ENCODE measurements at places on chromosomes 16 and 17. TPM values are rescaled to one million over a fixed set of nuclear protein-coding genes. Genes with fewer than 3 reads are reported as not detected.
A peak's percentile ranks its signal among the peaks of the same experiment; 100 is the strongest.

The SAMD14 gene
- 2.1 TPM for polyA plus RNA-seq

The TPSG1 gene
- 3.3 TPM for polyA plus RNA-seq

The NXN gene
- polyA plus RNA-seq = 2.2 TPM

The MRPS7 gene
- polyA plus RNA-seq = 67.0 TPM

The SYT17 gene
- polyA plus RNA-seq = 1.8 TPM

The GPR179 gene
- 0.28 TPM for polyA plus RNA-seq

The PLEKHG4 gene
- polyA plus RNA-seq = 5.2 TPM

The WNT3 gene
- 2.9 TPM for polyA plus RNA-seq

The RRAD gene
- polyA plus RNA-seq = 10.9 TPM

GRCh38 chr16:78390092-78390491, 290.6 kb downstream of the WWOX start:
- H3K27me3 ChIP-seq = no peaks in the 10 kb centered on the region
- no peaks in the 10 kb centered on the region for H3K36me3 ChIP-seq
- no peak overlapping the region for H3K4me3 ChIP-seq
- no peak overlapping the region for H3K27ac ChIP-seq
- H3K4me1 ChIP-seq = no peaks in the 10 kb centered on the region

DNA sequence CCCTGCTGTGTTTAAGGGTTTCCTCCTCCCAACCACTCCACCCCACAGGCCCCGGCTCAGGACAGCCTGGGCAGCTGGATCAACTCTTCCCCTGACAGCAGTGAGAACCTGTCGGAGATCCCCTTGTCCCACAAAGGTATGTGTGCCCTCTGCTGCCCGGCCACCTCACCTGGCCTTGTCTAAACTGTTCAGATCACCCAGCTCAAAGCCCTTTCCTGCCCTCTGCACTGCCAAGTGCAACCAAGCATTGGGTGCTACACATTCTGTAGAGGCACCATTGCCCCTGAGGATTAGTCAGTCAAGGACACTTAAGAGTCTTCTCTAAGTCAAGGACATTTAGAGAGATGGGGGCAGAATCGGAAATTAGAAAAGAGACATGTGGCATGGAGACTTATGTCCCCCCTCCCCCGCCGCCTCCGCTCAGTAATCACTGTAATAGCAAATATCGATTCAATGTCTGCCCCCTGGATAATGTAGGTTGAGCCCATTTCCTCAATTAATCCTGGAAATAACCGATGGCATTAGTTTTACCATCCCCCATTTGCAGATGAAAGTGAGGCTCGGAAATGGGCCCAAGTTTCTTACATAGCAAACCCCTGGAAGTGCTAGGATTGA, 8.1 kb downstream of the BTBD17 start:
- no peak overlapping the region for H3K27ac ChIP-seq
- peaks cover 82% of the 10 kb centered on the region for H3K27me3 ChIP-seq
- no peaks in the 10 kb centered on the region for H3K4me1 ChIP-seq

DNA sequence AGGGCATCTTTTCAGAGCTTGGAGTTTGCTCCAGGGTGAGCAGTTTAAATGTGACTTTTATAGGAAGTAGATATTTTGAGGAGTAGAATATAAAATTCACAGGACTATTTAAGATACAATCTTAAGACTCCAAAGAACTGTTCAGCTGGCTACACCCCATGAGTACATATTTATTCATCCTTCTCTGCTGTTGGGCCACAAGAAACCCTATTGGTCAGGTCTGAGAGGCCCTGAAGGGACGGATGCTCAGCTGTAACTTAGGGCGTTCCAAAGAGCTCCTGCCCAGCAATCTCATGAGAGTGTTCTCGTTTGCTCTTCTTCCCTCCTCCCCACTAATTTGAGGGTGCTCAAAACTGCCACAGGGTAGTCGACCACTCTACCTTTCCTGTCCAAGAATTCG, 7.3 kb downstream of the ST6GALNAC2 start:
- no peak overlapping the region for H3K4me3 ChIP-seq
- no peaks in the 10 kb centered on the region for H3K4me1 ChIP-seq
- peaks cover 5% of the 10 kb centered on the region for H3K27me3 ChIP-seq
- H3K27ac ChIP-seq = no peak overlapping the region

GRCh38 chr17:82531431-82531881, 11.9 kb downstream of the FOXK2 start:
- peaks cover 9% of the 10 kb centered on the region for H3K4me1 ChIP-seq
- DNase-seq = no peak
- no peaks in the 10 kb centered on the region for H3K27me3 ChIP-seq
- no peaks in the 10 kb centered on the region for H3K36me3 ChIP-seq

GRCh38 chr17:31588034-31588433, 196.6 kb downstream of the RAB11FIP4 start:
- DNase-seq = no peak
- H3K27ac ChIP-seq = no peak overlapping the region
- no peaks in the 10 kb centered on the region for H3K27me3 ChIP-seq
- H3K4me3 ChIP-seq = no peak overlapping the region

DNA sequence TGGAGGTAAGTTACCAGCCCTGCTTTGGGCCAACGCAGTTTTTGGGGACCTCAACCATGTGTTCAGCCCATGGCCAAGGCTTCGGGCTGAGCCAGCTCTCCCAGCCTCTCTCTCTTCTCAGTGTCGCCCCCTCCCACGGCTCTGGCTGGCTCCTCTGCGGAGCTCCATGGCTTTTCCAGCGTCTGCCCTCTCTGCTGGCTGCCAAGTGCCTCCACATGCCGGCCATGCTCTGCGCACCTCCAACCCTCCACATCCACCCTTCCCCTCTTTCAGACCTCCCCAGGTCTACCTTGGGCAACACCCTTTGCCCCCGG, 23.2 kb downstream of the COTL1 start:
- H3K36me3 ChIP-seq = peaks cover under 1% of the 10 kb centered on the region
- peak overlapping the region; percentile 52 for H3K4me3 ChIP-seq
- DNase-seq = no peak
- peak overlapping the region; percentile 95 for H3K27ac ChIP-seq

GRCh38 chr16:58264007-58264406, 30.8 kb downstream of the PRSS54 start:
- H3K27me3 ChIP-seq = no peaks in the 10 kb centered on the region
- no peaks in the 10 kb centered on the region for H3K4me1 ChIP-seq
- H3K36me3 ChIP-seq = no peaks in the 10 kb centered on the region
- no peak for DNase-seq
- H3K4me3 ChIP-seq = no peak overlapping the region

DNA sequence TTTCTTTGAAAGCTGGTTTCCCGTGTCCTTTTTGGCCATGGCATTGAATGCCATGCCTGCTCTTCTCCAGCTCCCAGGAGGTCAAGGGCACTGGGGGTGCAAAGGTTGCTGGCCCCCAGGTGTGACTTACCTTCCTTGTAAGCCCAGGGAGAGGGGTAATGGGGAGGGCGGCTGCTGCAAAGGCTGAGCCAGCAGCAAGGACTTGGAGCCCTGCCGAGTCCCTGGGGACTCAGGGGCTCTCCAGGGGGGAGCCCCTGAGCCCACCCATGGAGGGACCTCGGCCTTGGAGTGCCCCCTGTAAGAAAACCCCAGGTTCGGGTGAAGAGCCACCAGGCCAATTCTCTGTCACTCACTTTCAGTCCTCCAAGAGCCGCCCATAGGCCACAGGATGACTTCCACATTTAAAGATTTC, 5.9 kb upstream of the CCL22 start:
- H3K27ac ChIP-seq = no peak overlapping the region
- peaks cover 5% of the 10 kb centered on the region for H3K27me3 ChIP-seq
- no peaks in the 10 kb centered on the region for H3K4me1 ChIP-seq
- H3K36me3 ChIP-seq = no peaks in the 10 kb centered on the region
- no peak for DNase-seq

- H3K27ac ChIP-seq = no peak overlapping the region
- H3K4me3 ChIP-seq = no peak overlapping the region
- no peaks in the 10 kb centered on the region for H3K36me3 ChIP-seq
- no peaks in the 10 kb centered on the region for H3K27me3 ChIP-seq
- no peak for DNase-seq
Observed at GRCh38 chr16:50007744-50008143, 17.3 kb upstream of the CNEP1R1 start.

DNA sequence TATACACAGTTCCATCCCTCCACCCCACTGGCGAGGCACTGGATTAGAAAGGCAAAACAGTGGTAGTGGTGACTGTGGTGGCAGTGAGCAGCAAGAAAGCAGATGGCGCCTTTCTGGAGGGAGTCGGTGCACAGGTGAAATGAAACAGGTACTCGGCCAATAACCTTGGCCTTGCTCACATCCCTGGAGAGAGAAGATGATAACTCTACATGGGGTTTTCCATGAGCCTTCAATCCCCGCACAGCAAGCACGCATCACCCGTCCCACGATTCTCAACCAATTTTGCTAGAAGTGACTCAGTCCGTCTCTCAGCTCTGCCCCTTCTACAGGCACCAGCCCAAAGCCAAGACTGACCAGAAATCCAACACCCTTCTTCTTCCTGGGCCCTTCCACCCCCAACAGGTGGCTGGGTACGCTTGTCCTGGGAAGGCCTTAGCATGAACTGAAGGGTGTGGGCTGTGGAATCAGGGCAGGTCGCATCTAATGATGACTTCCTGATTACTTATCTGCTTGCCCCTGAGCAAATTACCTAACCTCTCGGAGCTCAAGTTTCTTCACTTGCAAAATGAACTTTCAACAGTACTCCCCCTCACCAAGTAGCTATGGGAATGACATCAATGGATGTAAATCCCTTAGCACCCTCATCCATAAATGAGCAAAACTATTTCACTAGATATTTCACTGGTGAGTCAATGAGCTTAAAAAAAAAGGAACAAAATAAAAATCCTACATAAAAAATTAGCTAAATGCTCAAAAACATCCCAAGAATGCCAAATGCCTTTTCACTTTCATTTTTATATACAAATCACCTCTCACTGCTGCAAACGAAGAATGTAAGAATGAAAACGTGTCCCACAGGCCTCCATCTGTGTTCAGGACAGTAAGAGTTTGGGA, 18.0 kb downstream of the XPO6 start:
- no peaks in the 10 kb centered on the region for H3K27me3 ChIP-seq
- peak overlapping the region; percentile 59 for H3K27ac ChIP-seq
- H3K36me3 ChIP-seq = peaks cover 6% of the 10 kb centered on the region
- H3K4me1 ChIP-seq = peaks cover 16% of the 10 kb centered on the region
- DNase-seq = no peak
- no peak overlapping the region for H3K4me3 ChIP-seq

- peaks cover 3% of the 10 kb centered on the region for H3K4me1 ChIP-seq
- DNase-seq = no peak
- H3K4me3 ChIP-seq = no peak overlapping the region
- peaks cover 10% of the 10 kb centered on the region for H3K36me3 ChIP-seq
Observed at GRCh38 chr17:44202756-44203155, 3.1 kb upstream of the ATXN7L3 start.

DNA sequence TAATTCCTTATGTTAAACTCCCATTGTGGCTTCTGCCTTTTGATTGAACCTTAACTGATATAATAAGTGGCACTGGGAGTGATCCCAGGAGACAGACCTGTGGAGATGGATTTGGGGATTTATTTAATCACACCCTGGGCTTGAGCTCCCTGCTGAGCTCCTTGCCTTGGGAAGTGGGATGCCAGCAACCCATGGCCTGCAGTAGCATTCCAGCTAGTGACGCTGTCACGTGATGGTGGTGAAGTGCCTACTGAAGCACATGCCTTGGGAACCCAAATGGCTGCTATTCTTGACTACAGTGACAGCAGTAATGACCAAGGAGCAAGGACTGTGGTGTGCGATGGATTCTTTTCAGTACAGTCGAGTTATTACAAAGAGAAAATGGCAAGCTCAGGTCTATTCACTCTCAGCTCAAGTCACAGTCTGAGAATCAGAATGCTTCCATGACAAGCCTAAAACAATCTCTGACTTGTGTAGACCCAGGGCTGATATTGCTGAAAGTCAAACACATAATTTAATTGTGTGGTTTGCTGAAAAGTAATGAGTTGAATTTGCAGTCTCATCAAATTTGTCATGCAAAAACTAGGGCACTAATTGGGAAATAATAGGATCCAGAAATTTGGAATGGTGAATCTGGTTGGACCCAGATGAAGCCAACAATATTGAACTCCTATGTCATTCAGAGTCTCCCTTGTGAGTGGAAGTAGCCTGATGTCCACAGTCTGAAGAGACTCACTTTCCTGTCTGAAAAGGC, 47.1 kb downstream of the BCL7C start:
- DNase-seq = no peak
- H3K27me3 ChIP-seq = no peaks in the 10 kb centered on the region
- H3K4me3 ChIP-seq = no peak overlapping the region
- peaks cover 4% of the 10 kb centered on the region for H3K4me1 ChIP-seq

- no peaks in the 10 kb centered on the region for H3K4me1 ChIP-seq
- no peak for DNase-seq
- H3K4me3 ChIP-seq = no peak overlapping the region
- H3K36me3 ChIP-seq = peaks cover 5% of the 10 kb centered on the region
- no peak overlapping the region for H3K27ac ChIP-seq
Observed at GRCh38 chr16:86525696-86526095, 15.4 kb downstream of the FOXF1 start.

DNA sequence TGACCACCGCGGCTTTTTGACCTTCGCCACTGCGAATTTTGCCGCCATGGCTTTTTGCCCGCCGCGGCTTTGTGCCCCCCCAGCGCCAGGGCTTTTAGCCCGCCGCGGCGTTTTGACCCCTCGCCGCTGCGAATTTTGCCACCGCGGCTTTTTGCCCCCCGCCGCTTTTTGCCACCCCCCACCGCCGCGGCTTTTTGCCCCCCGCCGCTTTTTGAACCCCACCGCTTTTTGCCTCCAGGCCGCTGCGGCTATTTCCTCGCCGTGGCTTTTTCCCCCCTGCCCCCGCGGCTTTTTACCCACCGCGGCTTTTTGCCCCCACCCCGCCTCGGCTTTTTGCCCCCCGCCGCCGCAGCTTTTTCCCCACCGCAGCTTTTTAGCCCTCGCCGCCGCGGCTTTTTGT, 134.8 kb upstream of the TP53TG3C start:
- H3K4me1 ChIP-seq = no peaks in the 10 kb centered on the region
- H3K27ac ChIP-seq = no peak overlapping the region
- no peaks in the 10 kb centered on the region for H3K27me3 ChIP-seq
- DNase-seq = no peak

GRCh38 chr16:31301708-31302400, 42.1 kb downstream of the ITGAM start:
- peak; percentile 7 for DNase-seq
- no peaks in the 10 kb centered on the region for H3K36me3 ChIP-seq
- no peak overlapping the region for H3K27ac ChIP-seq
- no peaks in the 10 kb centered on the region for H3K27me3 ChIP-seq
- no peak overlapping the region for H3K4me3 ChIP-seq

DNA sequence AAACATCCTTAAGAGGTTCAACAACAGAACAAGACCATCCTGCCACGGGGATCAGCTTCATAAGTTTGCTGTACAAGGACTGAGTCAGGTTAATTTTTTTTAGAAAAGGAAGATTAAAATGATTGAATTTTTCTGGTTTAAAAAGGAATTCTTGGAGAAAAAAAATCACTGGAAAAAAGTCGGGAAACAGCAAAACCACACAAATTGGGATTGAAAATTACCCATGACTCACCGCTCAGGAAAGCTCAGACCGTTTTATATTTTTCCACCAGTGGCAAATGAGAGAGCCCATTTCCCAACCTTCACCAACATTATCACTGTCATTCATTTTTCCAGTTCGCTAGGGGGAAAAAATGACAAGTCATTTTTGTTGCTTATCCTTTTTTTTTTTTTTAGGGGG, 46.6 kb downstream of the MRM3 start:
- no peaks in the 10 kb centered on the region for H3K27me3 ChIP-seq
- H3K36me3 ChIP-seq = no peaks in the 10 kb centered on the region
- no peak overlapping the region for H3K4me3 ChIP-seq
- no peaks in the 10 kb centered on the region for H3K4me1 ChIP-seq

- peaks cover 42% of the 10 kb centered on the region for H3K36me3 ChIP-seq
- H3K27me3 ChIP-seq = no peaks in the 10 kb centered on the region
- no peak overlapping the region for H3K27ac ChIP-seq
- H3K4me3 ChIP-seq = no peak overlapping the region
- no peak for DNase-seq
Observed at GRCh38 chr17:19302791-19303331, 59.7 kb downstream of the B9D1 start.

GRCh38 chr16:18945233-18945632, 19.0 kb upstream of the SMG1 start:
- no peak overlapping the region for H3K4me3 ChIP-seq
- no peaks in the 10 kb centered on the region for H3K4me1 ChIP-seq
- no peaks in the 10 kb centered on the region for H3K36me3 ChIP-seq
- no peaks in the 10 kb centered on the region for H3K27me3 ChIP-seq
- no peak overlapping the region for H3K27ac ChIP-seq

Data from small intestine (tissue), 16 donors.